AG04450 (cell line): ENCODE measurements at places on chromosomes 13 and 19.

- no peak for DNase-seq
Measured at GRCh38 chr19:58084596-58085347, 13.3 kb downstream of the ZSCAN18 start.

- no peak for DNase-seq
Measured at GRCh38 chr13:89688918-89689317, 1658.6 kb upstream of the MIR17HG start.

DNA sequence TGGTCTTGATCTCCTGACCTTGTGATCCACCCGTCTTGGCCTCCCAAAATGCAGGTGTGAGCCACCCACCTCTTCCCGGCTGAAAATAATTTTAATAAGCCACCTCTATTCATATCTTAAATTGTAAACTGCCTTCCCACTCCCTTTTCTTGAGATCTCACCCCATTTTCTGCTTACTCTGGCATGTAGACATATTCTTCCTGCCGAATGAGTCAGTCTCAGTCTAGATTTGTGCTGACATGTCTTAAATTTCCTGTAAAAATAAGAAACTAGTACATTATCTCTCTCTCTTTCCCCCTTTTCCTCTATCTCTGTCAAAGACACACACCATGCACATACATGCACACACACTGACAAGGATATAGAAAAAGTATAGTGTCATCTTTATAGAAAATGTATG is 60.9 kb downstream of the THSD1 start:
- DNase-seq = no peak

GRCh38 chr19:6476155-6476895 is 5.3 kb downstream of the DENND1C start:
- no peak for DNase-seq

DNA sequence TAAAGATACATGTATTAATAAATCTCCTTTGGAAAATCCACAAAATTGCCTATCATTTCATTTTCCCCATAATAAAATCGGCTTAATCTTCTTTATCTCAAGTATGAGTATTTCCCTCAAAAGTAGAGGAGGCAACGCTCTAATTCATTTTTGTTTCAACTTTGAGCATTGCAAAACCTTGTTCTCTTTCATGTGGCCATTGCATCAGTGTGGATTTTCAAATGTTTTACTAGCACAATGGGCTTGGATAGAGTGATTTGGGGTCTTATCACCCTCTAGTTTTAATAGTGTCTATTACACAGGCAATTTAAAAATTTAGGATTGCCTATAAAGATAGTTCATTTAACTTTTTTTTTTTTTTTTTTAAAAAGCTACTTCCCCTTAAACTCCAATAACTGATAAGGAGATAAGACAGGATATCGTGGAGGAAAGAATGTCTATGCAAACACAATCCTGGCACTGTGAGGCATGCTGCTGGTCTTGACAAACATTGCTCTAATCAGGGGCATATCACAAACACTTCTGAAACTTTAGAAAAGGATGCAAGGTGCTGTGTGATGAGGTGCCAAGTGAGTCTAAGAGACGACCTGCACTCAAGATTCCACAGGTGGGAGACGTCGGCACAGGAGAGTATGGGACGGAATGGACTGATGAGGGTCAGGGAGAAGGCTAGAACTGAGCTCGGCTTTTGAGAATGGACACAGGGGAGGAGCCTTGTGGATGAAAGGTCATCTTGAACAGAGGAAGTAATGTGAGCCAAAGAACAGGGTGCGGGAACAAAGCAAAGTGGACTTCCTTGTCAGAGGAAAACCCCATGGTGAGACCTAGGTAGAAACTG is 199.7 kb downstream of the IRS2 start:
- no peak for DNase-seq

DNA sequence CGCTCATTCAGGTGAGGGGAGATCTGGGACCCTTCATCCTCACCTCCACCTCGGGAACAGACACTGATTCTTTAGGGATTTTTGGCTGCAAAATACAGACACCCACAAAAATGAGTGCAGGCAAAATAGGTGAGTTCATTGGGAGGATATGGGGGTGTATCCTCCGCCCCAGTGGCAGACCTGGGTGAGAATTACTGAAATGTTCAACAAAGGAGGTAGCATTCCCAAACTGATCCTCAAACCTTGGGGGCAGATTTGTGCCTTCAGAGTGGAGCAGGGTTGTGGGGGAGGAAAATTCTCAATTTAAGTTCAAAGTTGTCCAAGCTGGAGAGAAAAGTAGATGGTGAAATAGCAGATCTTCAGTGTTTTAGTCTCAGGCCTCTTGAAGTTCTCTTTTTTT is 31.3 kb upstream of the SIN3B start:
- DNase-seq = no peak

GRCh38 chr19:2032296-2032941 is 16.9 kb upstream of the BTBD2 start:
- no peak for DNase-seq

DNA sequence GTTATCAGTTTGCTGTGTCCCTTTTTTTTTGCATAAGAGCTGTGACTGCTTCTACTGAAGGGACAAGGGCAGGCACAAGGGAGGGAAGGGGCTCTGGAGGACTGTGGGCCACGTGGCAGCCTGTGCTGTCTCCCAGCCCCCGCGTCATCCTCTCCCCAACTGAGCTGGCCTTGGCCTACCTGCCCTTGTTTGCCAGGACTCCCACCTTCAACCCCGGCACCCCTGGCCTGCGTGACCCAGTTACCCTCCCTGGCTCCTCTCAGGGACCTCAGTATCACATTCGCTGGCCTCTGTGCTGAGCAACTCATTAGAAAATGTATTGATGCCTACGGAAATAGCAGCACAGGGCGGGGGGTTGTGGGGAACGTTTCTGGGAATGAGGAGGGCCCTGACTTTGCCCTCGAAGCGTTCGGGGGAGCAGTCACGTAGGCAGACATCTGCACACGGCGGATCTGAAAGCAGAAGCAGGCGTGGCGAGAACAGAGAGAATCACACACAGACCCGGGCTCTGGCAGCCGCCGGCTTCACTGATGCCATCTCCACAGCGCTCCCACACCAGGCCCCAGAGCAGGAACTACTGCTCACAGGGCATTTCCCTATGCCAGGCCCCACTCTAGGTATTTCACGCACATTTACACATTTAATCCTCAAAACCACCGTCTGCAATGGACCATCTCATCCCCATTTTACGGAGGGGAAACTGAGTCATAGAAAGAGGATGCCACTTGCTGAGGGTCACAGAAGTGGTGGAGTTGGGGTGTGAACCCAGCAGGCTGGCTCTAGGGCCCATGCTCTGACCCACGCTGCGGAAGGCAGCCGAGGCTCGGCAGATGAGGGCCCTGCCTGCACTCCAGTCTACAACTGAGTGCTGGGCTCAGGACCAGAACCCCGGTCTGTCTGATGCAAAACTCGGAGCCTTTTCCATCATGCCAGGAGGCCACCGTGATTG is 5.7 kb upstream of the ATF5 start:
- DNase-seq = no peak

DNA sequence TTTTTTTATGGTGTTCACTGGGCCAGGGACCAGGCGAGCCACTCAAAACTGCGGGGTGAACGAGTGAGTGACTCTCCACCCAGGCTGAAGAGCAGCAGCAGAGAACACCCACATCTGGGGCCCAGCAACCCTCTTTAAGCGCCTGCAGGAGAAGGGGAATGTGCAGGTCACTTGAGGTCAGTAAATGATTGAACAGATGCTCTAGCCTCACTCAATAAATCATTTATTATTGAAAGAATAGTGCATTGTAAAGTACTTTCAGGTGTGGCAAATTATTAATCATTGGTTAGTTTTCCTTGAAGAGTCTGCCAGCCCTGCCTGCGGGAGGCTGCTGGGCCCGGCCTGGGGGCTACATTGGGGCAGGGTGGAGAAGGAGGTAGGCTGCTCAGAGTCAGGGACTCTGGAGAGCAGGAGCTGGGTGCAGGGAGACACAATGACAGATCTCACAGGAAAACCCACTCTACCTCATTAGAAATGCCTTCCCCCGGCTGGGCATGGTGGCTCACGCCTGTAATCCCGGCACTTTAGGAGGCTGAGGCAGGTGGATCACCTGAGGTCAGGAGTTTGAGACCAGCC is 42.5 kb downstream of the ABCC4 start:
- no peak for DNase-seq

DNA sequence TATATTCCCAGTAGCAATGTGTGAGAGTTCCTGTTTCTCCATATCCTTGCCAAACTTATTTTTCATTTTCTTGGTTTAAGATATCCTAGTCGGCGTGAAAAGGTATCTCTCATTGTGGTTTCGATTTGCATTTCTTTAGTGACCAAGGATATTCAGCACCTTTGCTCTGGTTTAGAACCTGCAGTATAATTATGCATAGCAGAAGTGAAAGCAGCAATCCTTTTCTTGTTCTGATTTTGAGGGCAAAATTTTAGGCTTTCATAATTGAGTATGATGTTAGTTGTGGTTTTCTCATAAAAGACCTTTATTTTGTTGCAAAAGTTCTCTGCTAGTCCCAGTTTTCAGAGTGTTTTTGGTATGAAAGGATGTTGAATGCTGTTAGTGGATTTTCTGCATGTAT is 491.0 kb downstream of the FGF9 start:
- no peak for DNase-seq

DNA sequence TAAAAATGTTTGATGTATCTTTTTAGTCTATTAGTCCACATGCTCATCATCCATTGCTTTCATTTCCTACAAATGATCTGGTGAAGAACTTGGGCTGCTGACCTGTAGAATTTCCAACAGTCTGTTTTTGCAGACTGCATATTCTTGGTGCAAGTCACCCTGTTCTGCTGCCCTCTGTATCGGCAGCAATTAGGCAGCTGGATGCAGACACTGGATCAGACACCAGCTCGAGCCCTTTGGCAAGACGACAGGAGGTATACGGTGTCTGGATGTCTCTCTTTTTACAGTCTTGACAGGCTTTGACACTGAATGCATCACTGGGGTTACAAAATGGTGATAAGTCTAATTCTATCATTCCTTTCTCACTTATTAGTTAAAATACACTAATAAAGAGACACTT is 21.8 kb downstream of the MTRF1 start:
- no peak for DNase-seq

- DNase-seq = no peak
Measured at GRCh38 chr13:58960888-58961287, 1202.8 kb downstream of the DIAPH3 start.

DNA sequence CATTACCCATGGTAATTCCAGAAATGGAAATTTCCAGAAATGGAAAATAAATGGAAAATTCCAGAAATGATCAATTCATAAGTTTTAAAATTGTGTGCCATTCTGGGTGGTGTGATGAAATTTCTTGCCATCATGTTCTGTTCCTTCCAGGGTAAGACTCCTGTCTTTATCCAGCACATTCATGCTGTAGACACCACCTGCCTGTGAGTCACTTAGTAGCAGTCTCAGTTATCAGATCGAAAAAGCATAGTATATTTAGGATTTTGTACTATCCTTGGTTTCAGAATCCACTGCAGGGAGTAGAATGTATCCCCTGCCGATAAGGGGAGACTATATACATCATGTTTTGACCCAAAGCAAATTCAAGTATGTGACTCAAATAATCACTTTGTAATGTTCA is 26.7 kb upstream of the CSNK1A1L start:
- DNase-seq = no peak

- no peak for DNase-seq
Measured at GRCh38 chr13:106056851-106057250, 478.6 kb downstream of the EFNB2 start.

GRCh38 chr13:46265292-46265691 is 53.6 kb downstream of the LRRC63 start:
- DNase-seq = no peak

- no peak for DNase-seq
Measured at GRCh38 chr19:57559008-57559403, 657 bp downstream of the ZNF550 start.

DNA sequence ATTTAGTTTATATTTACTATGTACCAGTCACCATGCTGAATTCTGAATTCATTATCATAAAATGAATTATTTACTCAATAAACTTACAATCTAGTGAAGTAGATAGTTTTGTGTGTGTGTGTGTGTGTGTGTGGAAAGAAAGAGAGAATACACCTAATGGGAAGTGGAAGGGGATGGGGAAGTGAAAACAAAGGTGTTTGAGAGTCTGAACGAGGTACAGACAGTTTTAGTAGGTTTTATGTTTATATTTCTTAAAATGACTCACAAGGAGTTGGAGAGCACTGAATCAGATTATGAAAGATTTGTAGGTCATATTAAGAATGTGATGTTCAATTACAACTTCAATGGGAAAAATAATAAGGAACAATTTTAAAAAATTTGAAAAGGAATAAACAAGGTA is 1753.0 kb downstream of the SLITRK1 start:
- no peak for DNase-seq

GRCh38 chr19:5707576-5708575 is 12.1 kb downstream of the LONP1 start:
- no peak for DNase-seq

DNA sequence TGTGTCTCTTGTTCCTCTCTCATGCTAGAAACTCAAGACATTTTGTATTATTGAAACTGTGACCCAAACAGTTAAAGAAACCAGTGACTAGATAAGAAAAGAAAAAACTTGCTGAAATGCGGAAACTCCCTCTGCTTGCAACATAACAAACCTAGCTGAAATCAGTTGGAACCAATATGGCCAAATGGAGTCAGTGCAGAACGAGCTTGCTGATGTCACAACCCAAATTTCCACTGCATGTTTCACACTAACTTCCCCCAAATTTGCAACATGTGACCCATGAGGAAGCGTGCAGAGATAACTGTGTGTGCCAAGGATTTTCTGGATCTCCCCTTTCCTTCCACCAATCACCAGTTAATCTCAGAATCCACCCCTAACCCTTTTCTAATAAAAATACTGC is 208.0 kb downstream of the DLEU7 start:
- no peak for DNase-seq

GRCh38 chr19:47542030-47542475 is 27.2 kb upstream of the NAPA start:
- no peak for DNase-seq

- no peak for DNase-seq
Measured at GRCh38 chr13:111027458-111028439, 87.4 kb upstream of the ARHGEF7 start.

DNA sequence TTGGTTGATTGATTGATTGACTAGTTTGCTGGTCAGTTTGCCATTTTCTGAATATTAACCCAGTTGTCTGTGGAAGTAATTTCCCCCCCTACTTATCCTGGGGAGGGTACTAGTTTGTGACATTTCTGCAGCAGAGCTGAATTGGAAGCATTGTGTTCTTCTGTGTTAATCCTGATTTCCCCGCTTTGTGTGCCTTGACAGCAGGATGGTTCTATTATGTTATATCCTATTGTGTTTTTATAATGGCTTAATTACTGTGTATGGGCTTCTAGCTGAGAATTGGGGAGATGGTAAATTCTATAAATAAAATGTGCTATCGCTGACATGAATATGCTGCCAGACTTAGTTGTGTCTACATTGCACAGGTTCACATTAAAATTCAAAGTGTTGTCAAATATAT is 499.7 kb downstream of the COG6 start:
- DNase-seq = no peak

- DNase-seq = peak; percentile 44
Measured at GRCh38 chr19:15317392-15318071, 14.8 kb downstream of the BRD4 start.

DNA sequence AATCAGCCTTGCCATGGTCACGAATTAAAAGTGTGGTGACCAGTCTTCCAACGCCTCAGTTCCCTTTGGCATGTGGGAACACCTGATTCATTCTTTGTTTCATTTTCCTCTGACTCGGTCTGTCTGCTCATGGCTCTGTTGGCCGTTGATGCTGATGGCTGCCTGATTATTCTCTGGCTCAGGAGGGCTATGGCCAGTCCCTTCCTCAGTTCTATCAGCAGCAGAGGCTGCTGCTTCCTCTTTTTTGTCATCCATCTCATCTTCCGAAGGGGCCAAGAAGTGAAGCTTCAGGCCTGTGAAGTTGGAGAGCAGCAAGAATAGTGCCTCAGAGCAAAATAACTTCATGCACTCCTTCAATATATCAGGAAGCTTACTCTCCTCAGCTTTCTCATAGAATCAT is 9.5 kb upstream of the MLNR start:
- no peak for DNase-seq
